ENCODE measurements at places on chromosomes 1 and 21. TPM values are rescaled to one million over a fixed set of nuclear protein-coding genes. Genes with fewer than 3 reads are reported as not detected.

Gene LCE2C
- not detected for total RNA-seq

DNA sequence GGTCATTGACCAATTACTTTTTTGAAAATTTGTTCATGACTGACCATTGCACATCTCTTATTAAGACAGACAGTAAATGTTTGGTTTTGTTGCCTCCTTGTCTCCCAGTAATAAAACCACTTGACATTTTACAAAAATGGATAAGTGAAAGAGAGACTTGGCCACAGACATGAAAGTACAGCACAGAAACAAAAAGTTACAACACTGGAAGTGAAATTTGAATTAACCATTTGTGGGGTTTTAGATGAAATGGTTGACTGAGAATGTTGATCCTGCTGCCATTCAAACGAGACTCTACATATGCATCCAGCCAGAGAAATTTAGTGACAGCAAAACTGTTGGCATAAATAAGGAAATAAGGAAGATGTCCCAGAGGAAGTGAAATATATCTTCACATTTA lies 79.3 kb upstream of the B3GALT2 start:
- no peaks in the 10 kb centered on the region for H3K36me3 ChIP-seq
- DNase-seq = no peak
- no peak overlapping the region for H3K4me3 ChIP-seq
- no peak overlapping the region for H3K27ac ChIP-seq
- H3K27me3 ChIP-seq = no peaks in the 10 kb centered on the region

DNA sequence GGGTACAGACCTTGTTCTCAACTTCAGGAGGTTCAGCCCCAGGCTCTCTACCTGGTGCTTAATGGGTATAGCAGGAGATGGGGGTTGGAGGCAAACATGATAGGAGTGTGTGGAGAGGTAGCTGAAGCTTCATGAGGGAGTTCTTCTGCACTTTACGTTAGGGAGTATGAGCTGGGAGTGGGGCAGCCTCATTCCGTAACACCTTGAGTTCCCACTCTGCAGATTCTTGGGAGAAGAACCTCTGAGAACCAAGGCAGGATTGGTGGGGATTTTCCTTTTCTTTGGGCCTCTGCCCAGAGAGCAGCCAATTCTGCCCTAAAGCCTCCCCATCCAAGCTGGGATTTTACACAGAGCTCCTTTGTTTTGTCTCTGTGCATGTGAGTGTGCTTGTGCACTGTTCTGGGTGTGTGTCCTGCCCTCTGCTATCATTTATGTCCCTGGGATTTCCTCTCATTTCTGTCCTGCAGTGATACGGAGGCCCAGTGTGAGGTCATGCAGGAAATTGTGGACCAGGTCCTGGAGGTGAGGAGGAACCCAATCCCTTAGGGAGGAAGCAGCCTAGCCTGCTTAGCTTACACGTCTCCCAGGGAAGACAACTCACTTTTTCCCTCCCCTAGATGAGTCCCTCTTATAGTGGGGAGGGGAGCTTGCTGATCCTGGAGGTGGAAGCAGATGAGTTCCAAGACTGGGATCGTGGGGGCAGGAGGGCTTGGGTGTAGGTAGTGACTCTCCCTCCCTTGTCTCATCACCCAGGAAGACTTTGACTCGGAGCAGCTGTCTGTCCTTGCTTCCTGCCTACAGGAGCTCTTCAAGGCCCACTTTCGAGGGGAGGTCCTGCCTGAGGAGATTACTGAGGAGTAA lies 11.6 kb upstream of the SLC27A3 start:
- peaks cover 100% of the 10 kb centered on the region for H3K36me3 ChIP-seq
- H3K4me3 ChIP-seq = no peak overlapping the region
- no peak overlapping the region for H3K27ac ChIP-seq

- no peak for DNase-seq
- H3K27me3 ChIP-seq = no peaks in the 10 kb centered on the region
- H3K27ac ChIP-seq = peak overlapping the region; percentile 0
- H3K4me1 ChIP-seq = no peaks in the 10 kb centered on the region
- H3K36me3 ChIP-seq = no peaks in the 10 kb centered on the region
Measured at GRCh38 chr1:166089804-166090203, 77.0 kb downstream of the FAM78B start.

- peaks cover 29% of the 10 kb centered on the region for H3K27me3 ChIP-seq
- no peaks in the 10 kb centered on the region for H3K36me3 ChIP-seq
- no peak overlapping the region for H3K4me3 ChIP-seq
Measured at GRCh38 chr1:32891241-32891570, 4.9 kb downstream of the HPCA start.

Gene PFKFB2
- 69.5 TPM for total RNA-seq

- no peak overlapping the region for H3K4me3 ChIP-seq
- H3K36me3 ChIP-seq = no peaks in the 10 kb centered on the region
- H3K27ac ChIP-seq = no peak overlapping the region
- H3K27me3 ChIP-seq = no peaks in the 10 kb centered on the region
- no peak for DNase-seq
- H3K4me1 ChIP-seq = no peaks in the 10 kb centered on the region
Measured at GRCh38 chr1:95370691-95371562, 136.9 kb downstream of the RWDD3 start.

- H3K36me3 ChIP-seq = peaks cover 3% of the 10 kb centered on the region
- no peak for DNase-seq
- no peaks in the 10 kb centered on the region for H3K27me3 ChIP-seq
- no peaks in the 10 kb centered on the region for H3K4me1 ChIP-seq
- no peak overlapping the region for H3K27ac ChIP-seq
Measured at GRCh38 chr1:197515421-197515820, 247.4 kb downstream of the CRB1 start.

DNA sequence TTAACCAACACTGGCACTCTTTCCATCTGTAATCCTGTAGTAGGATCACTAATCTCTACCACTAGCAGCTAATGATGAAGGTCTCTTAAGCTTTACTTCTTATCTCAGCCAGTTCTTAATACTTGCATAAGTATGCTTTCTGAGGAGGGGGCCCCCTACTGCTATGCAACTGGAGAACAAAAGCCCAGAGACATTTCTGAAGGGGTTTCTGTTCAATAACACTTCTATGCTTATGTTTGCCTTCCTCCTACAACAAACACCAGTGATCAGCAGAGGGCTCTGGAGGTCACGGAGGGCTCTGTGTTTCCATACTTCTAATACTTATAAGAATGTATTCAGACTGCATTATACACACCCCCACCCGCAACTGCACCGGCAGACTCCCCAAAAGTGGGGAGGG lies 215.8 kb downstream of the BARHL2 start:
- H3K4me3 ChIP-seq = no peak overlapping the region
- DNase-seq = no peak
- no peaks in the 10 kb centered on the region for H3K36me3 ChIP-seq
- H3K4me1 ChIP-seq = no peaks in the 10 kb centered on the region
- no peaks in the 10 kb centered on the region for H3K27me3 ChIP-seq

GRCh38 chr1:243421784-243422183 lies 165.9 kb downstream of the SDCCAG8 start:
- H3K27ac ChIP-seq = no peak overlapping the region
- H3K36me3 ChIP-seq = peaks cover 11% of the 10 kb centered on the region
- H3K4me3 ChIP-seq = no peak overlapping the region

Gene EPHA10
- total RNA-seq = 0.32 TPM

DNA sequence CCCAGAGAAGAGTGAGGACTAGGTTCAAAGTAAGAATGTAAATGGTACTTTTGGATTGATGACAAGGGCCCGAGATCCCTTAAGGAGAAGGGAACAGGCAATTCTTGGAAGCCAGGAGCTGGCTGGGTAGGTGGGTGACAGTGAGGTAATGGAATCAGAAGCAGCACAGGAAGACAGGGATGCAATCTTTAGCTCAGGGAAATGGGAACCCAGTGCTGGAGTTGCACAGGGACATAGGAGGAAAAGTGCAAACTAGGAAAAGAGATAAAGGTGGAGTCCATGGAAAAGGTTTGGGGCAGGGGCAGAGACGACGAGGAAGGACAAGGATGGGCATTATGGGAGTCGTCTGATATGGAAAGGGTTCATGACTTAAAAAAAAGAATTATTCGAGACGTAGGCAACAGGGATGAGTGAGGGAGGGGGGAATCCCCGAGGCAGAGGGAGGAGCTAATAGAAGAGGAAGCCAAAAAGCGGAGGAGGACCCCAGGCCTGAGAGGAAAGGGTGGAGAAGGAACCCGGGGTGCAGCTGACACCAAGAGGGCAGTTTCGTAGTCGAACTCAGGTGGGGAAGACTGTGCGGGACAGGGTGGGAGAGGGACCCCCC lies 495 bp downstream of the PI4KB start:
- peaks cover 30% of the 10 kb centered on the region for H3K36me3 ChIP-seq
- H3K4me3 ChIP-seq = peak overlapping the region; percentile 81
- peak overlapping the region; percentile 97 for H3K27ac ChIP-seq
- no peaks in the 10 kb centered on the region for H3K27me3 ChIP-seq

Gene CD1E
- total RNA-seq = not detected

- H3K27ac ChIP-seq = no peak overlapping the region
- H3K4me3 ChIP-seq = no peak overlapping the region
- no peak for DNase-seq
- H3K36me3 ChIP-seq = no peaks in the 10 kb centered on the region
- H3K4me1 ChIP-seq = peaks cover 27% of the 10 kb centered on the region
Measured at GRCh38 chr1:88186911-88187310, 497.2 kb upstream of the PKN2 start.

Gene LCE3D
- not detected for total RNA-seq

Gene TPTE
- not detected for total RNA-seq

DNA sequence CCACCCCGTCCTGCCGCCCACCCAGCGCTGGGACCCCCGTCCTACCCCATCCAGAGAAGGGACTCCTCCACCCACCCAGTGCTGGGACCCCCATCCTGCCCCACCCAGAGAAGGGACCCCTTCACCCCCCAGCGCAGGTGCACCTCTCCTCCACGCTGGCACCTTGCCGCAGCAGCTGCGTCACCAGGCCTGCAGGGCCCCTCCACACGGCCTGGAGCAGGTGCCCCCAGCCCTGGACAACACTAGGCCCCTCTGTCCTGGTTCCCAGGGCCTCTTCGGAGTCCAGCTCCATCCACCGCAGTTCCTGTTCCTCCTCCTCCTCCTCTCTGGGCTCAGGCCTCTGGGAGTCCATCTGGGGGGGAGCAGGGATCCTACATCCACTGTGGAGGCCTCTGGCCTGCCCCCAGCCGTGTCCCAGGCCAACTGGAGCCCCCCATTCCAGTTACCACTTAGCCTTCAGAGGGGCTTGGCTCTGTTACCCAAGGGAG lies 378 bp downstream of the ANKRD65 start:
- peaks cover 59% of the 10 kb centered on the region for H3K27me3 ChIP-seq
- peak overlapping the region; percentile 17 for H3K4me3 ChIP-seq
- peaks cover 3% of the 10 kb centered on the region for H3K4me1 ChIP-seq
- DNase-seq = no peak
- H3K36me3 ChIP-seq = no peaks in the 10 kb centered on the region
